A172 (cell line): ENCODE measurements at places on chromosomes 16 and 17. TPM values are rescaled to one million over a fixed set of nuclear protein-coding genes. Genes with fewer than 3 reads are reported as not detected.

DNA sequence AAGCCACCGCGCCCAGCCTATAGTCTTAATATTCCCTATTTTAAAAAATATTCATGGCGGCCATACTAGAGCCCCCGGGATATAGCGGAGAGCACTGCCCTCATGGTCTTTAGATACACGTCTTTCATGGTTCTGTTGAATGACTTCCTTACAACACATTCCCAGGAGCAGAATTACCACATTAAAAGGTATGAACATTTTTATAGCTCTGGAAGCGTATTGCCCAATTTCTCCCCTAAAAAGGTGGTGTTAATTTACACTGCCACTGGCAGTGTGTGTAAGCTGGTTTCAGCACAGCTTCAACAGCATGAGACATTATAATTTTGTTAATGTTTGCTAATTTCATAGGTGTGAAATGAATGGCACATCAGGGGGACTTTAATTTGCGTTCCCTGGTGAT lies 19.0 kb downstream of the C17orf100 start:
- DNase-seq = no peak

Gene ITFG1
- total RNA-seq = 68.9 and 73.8 TPM in 2 replicates

DNA sequence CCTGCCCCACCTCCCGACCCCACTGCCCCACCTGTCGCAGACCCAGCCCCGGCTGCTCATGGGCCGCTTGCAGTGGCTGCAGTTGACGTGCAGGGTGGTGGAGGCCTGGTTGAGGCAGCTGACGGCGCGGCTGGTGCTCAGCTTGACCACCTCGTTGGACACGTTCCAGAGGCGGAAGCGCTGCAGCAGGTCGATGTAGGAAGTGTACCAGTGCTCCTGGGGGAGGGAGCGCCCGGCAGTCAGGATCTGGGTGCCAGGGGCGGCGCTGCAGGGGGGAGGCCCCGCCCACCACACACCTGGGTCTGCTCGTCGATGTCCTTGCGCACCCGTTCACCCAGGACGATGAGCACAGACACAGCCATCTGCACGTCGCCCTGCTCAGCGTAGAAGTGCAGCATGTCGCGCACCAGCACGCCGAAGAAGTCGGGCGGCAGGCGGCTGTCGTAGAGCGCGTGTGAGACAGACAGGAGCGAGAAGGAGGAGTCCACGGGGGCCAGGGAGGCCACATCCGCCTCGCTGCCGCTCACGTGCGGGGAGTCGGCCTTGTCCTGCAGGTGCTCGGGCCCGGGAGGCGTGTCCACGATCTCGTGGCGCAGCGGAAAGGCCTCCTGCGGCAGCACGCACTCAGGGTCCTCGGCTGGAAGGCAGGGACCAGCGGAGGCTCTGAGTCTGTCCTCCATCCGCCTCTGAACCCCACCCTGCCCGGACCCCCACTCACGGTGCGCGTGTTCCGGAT lies 995 bp upstream of the JMJD8 start:
- DNase-seq = no peak

Gene TPSB2
- 1.1 TPM in 1 of 2 replicates, not detected in the other for total RNA-seq

DNA sequence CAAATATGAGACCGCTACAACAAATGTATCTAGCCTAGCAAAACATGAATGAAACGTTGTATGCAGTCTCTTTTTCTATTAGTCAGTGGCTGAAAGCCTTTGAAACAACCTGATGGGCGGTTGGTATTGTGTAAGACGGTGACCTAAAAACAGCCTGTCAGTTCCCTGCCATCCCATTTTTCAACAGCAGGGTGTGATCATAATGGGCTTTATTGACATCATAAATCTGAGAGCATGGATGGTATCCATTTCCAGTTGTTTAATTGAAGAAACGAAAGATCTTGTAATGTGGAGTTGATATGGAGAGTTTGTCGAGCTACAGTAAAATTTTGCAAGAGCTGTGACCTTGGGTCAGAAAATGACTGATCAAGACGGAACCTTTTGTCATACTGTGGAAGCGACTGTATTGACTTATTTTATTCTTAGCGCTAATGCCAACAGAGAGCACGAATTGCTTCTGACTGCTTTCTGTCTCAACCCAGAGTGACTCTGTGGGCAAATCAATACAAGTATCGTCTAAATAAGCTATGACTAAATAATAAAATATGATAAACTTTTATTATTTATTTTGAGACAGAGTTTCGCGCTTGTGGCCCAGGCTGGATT lies 12.3 kb upstream of the MEIOB start:
- DNase-seq = no peak

DNA sequence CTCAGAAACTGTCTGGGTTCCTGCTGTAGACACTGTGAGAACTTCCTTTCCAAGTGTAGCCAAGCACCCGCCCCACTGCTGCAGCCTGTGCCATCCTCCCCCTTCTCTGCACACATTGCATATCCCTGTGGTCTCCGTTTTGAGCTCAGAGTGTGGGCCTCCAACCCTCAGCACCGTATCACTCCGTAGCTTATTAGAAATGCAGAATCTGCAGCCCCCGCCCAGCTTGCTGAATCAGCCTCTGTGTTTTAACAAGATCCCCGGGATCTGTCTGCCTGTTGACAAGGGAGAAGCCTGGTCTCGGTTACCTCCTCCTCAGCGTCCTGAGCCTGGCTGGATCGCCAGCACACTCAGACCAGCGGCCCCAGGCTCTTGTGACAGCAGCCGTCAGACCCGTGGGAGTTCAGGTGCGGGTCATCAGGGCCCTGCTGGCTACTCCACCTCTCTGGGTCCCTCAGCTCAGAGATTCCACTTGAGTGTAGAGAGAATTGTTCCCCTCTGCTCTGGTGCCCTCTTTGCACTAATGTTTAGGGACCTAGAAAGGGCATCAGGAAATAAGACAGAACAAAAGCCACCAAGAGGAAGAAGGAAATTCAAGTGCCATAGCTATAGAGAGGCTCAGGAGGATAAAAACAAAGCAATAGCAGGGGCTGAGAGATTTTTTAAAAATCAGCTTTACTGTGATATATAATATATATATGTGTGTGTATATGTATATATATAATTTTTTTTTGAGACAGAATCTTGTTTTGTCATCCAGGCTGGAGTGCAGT lies 92.3 kb downstream of the PITPNC1 start:
- DNase-seq = no peak

DNA sequence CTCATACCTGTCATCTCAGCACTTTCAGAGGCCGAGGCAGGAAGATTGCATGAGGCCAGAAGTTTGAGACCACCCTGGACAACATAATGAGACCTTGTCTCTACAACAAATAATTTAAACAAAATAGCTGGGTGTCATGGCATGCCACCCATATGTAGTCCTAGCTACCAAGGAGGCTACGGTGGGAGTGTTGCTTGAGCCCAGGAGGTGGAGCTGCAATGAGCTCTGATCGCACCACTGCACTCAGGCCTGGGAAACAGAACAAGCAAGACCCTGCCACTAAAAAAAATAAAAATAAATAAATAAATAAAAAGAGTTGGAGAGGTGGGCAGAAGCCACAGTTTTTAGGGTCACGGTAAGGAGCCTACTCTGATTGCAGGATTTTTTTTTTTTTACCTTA lies 136.0 kb downstream of the TANC2 start:
- no peak for DNase-seq

DNA sequence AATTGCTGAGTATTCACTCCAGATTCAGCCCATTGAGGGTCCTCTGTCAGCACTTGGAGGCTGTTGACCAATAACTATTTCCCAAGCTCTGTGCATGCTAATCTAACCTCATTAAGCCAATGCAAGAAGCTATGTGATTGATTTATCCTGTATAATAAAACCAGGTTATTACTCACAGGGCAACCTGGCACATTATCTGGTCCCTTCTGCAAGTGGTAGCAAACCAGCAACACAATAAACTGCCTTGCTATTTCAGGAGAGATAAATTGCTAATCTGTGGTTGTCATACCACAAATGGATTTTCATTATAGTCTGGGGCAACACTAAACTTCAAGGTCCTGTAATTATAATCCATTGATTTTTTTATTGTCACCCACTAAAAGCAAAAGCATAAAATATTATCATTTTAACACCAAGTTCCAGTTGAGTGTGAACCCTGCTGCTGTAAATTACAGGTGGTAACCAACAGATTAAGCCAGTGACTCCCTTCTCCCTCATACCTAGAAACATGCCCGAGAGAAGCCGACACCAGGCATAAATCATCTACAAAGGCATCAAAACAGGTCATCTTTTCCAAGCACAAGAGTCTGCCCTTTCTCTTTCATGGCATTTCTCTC lies 51.1 kb upstream of the SOX9 start:
- DNase-seq = no peak

DNA sequence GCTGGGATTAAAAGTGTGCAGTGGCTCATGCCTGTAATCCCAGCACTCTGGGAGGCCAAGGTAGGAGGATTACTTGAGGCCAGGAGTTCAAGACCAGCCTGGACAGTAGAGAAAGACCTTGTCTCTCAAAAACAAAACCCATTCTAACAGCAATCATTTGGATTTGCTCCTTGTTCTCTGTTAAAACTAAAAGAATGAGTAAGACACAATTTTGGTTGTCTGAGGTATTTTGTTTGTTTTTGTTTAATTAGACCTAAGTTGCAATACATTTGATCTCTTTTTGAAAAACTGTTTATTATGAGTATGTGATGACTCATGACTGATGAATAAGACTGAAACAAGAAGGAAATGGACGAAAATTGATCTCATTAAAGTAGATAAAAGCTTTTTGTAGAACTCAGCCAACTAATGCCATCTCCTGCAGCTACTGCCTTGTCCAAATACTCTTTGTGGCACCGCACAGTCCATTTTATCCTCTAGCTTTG lies 29.0 kb downstream of the GLG1 start:
- DNase-seq = peak; percentile 76

- no peak for DNase-seq
These were observed 42.3 kb downstream of the ABR start for GRCh38 chr17:1137465-1137894.

GRCh38 chr17:76879691-76880090 lies 11.5 kb downstream of the MGAT5B start:
- DNase-seq = no peak

Gene ZNF18
- 9.8 and 10.5 TPM in 2 replicates for total RNA-seq

DNA sequence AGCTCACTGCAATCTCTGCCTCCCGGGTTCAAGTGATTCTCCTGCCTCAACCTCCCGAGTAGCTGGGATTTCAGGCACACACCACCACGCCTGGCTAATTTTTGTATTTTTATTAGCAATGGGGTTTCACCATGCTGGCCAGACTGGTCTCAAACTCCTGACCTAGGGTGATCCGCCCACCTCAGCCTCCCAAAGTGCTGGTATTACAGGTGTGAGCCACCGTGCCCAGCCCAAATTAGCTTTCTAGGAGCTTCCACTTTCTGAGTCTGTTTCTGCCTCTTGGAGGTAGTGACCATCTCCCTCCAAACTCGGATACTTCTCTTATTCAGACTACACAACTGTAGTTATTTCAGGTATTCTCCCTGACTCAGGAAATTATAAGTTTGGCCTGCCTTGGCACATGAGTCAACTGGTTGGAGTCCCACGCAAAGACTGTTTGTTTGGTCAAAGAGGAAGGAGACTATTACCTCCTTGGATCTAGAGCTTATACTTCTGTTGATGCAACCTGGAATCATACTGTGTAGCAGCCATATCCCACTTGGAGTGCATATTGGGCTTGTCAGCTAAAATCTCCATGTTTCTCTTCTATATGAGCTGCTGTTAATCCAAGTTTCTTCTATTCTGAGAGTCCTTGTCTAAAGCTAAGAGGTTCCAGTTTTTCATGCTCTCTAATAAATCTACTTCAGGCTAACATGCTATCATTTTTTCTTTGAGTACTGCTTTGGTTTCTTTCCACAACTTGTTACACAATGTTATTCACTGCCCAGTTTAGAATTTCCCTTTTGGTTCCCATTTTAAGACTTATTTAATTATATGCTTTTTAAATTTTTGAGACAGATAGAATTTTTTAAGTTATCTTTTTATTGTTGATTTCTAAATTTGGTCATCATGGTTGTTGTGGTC lies 7.5 kb downstream of the IL4R start:
- no peak for DNase-seq
